Activated gamma-delta T cell treated with Interleukin-2 at 50 U/mL for 16 hours (primary cell): ENCODE measurements at places on chromosomes 2 and 18.
A peak's percentile ranks its signal among the peaks of the same experiment; 100 is the strongest.

DNA sequence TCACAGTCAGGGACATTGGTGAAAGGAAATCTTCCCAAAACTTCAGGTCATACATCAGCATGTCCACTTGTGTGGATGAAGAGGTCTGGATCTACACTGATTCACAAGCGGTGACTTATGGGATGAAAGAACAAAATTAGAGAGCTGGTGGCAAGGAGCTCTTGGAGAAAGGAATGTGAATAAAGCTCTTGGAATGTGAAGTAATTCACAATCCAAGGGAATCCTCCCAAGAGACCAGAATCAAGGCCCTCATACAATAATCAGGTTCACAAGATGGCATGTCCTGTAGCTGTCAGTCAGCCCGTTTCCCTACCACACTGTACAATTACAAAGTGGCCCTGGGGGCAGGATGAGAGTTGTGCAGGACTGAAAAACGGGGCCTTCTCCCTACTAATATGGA, 96.2 kb downstream of the MRPS9 start:
- no peak for DNase-seq

- no peak for DNase-seq
Observed at GRCh38 chr2:145184741-145185651, 665.1 kb upstream of the ZEB2 start.

DNA sequence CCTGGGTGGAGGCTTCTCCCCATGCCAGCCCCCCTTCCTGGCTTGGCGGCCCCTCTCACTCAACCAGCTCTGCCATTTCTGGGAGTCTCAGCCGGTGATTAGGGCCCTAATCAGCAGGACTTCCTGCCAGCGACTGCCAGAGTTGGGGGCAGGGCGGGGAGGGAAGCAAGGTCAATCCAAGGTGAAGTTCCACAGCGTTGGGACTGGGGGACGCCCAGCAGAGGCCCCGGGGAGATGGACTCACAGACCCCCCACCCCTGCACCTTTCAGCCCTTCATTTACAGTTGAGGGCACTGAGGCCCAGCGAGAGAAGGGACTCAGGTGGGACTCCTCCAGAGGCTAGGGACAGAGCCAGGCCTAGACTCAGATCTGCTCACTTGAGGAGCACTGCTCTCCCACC, 65.3 kb downstream of the TNS1 start:
- no peak for DNase-seq

GRCh38 chr2:63861220-63861822, 19.6 kb downstream of the UGP2 start:
- peak; percentile 55 for DNase-seq

GRCh38 chr2:166404831-166405568, 29.3 kb upstream of the SCN9A start:
- no peak for DNase-seq

DNA sequence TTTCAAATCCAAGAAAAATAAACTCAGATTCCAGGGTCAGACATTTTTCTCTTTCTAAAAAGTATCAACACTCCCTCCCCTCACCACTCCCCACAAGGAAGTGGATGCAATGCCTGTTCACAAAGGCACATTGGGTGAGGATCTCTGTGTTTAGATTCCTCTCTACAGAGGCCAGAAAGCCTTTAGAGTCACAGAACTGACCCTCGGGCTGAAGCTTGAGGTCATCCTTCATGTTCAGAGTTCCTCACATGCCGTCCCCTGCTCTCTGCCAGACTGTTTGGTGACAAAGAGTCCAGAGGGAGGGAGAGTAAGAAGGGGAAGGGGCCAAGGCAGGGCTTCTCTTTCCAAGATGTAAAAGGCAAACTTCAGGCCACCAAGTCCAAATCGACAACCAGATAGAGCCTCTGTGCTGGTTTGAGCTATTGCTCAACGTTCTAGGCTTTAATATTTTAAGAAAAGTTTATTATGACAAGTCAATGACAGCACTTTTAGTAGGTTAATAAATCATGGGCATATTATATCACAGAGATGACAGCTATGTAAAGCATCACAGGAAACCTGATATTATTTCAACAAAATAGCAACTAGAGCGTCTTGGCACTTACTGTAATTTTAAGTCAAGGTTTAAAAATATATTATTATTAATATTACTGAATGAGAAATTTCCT, 269.4 kb downstream of the ETAA1 start:
- no peak for DNase-seq

DNA sequence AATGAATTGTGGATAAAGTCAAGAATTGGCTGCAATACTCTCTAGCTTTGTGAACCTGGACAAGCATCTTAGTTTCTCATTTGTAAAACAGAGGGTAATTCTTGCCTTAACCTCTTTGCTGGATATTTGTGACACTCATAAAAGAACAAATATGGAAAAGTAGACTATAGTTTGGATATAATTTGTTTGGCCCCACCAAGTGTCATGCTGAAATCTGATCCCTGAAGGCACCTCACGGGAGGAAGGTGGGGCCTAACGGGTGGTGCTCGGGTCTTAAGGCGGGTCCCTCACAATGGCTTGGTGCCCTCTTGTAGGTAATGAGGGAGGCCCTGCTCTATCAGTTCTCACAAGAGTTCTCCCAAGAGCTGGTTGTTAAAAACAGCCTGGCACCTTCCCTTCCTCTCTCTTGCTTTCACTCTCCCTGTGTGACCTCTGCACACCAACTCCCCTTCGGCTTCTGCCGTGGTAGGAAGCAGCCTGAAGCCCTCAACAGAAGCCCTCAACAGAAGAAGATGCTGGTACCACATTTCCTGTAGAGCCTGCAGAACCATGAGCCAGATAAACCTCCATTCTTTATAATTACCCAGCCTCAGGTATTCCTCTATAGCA, 37.4 kb downstream of the ARL4C start:
- peak; percentile 31 for DNase-seq

- DNase-seq = no peak
Observed at GRCh38 chr2:237056287-237056875, 29.3 kb upstream of the COPS8 start.

GRCh38 chr2:12211326-12212175, 465.1 kb downstream of the LPIN1 start:
- DNase-seq = no peak

GRCh38 chr2:191846515-191847476, at the start of gene CAVIN2:
TSS of gene CAVIN2 (minus strand) at chr2:191847088. CDS start at chr2:191846925, 163 bp downstream.
- DNase-seq = no peak

- no peak for DNase-seq
Observed at GRCh38 chr18:48230467-48231113, 178.6 kb downstream of the ZBTB7C start.

DNA sequence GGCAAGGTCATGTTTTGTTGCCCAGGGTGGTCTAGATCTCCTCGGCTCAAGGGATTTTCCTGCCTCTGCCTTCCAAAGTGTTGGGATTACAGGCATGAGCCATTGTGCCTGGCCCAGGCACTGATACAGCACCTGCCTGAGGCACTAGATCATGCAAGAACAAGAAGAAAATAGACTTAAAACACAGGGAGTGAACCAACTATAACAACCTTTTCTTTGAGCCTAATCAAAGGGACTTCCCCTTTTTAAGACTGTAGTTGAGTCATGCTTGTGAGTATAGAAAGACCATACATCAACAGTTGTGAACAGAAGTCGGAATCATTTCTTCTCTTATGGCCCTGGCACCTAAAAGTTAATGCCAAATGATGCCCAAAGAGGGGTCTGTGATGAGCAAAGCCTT, 47.9 kb upstream of the MAPRE2 start:
- no peak for DNase-seq

DNA sequence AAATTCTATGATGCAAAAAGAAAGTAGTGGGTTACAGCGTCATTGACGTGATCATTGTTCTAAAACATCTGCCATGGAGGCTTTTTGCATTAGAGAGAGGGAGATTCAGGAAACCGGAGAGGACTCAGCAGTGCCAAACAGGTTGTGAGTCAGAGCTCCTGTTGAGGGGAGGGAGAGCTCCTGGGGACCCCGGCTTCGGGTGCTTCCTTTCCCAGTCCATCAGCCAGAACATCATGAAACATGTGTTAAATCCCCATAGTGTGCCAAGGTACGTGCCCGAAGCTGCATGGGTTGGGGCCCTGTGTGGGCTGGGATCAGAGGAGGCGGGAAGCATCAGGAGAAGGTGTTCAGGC, 791 bp upstream of the CYRIA start:
- DNase-seq = no peak

GRCh38 chr2:101921319-101921952, 70.3 kb upstream of the IL1R2 start:
- DNase-seq = no peak

DNA sequence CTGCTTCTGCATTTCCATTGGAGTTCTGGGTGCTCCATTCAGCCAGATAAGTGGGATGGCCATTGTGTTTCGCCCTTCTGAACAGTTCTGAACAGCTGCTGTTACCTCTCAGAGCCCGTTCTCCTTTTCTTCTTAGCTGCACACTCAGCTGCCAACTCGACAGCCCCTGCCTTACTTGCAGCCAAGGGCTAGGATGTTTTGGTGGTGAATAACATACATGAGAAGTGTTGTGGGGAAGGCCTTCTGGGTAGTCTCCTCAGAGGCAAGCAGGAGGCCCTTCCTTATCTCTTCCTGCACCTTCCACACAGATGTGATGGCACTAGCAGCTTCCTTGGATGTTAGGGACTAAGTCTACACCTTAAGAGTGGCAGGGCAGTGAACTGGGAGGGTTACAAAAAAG, 138.4 kb upstream of the NOSTRIN start:
- DNase-seq = no peak

DNA sequence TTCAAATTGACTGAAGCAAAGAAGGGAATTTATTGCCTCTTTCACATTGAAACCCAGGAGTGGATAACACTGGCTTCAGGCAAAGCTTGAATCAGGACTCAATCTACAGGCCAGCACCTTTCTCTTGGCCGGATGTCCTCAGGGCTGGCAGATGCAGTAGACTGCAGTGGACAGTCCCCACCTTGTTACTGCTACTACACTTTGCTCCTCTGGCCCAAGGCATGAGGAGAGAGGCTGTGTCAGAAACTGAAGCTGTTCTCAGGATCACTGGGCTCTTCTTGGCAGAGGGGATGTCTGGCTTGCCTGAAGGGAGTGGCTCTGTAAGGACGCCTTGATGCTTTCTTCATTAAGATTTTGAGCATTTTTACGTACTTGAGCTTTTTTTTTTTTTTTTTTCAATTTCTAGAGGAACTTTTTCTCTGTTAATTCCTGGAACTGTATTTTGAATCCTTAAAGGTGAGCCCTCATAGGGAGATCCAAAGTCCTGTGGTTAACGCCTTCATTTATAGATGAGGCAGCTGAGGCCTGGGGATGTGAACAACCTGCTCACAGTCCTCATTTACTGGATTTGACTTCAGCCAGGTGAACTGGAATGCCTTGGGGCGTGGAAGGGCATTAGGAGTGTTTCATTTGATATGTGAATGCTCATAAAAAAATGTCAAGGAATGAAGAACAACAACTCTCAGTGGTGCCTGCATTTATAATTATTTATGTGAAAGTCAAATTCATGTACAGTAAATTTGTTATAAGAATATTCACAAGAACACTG, 36.6 kb downstream of the CASP10 start:
- no peak for DNase-seq

DNA sequence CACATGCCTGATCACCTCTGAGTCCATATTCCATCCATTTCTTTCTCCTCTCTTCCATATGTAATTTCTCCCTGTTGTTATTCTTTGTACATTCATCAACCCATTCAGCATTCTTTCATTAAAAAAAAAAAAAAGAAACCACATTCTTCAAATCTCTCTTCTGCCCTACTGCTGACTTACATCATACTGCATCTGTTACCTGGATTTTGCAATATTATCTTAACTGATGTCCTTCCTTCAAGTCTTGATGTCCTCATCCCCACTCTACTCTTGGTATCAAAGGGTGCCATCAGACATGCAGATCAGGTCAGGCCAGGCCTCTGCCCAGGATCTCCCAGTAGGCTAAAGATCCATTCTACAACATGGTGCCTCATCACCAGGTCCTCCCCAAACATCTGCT, 90.6 kb downstream of the SGPP2 start:
- no peak for DNase-seq

DNA sequence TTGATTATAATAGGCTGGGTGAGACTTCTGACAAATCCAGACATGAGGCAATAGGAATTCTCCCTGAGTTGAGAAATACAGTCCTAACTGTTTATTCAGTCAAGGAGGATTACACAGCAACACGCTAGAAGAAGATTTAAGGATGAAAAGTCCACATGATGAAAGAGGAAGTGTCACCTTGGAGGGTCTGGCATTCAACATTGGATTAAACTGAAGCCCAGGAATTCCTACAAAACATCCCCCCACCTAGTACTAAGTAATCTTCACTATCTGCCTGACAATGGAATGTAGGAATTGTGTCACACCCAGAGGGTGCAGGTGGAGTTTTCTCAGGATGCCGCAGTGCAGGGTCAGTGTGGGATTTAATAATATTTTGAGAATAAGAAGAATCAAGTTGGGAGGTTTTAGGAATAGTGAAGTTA, 142.4 kb downstream of the SOCS6 start:
- no peak for DNase-seq

- DNase-seq = no peak
Observed at GRCh38 chr2:148742373-148742772, 97.8 kb downstream of the EPC2 start.

- DNase-seq = no peak
Observed at GRCh38 chr2:205614965-205615364, 67.3 kb upstream of the NRP2 start.

GRCh38 chr2:137173463-137173862, 408.1 kb downstream of the THSD7B start:
- no peak for DNase-seq

GRCh38 chr2:218370410-218371063, 11.5 kb upstream of the SLC11A1 start:
- DNase-seq = no peak

DNA sequence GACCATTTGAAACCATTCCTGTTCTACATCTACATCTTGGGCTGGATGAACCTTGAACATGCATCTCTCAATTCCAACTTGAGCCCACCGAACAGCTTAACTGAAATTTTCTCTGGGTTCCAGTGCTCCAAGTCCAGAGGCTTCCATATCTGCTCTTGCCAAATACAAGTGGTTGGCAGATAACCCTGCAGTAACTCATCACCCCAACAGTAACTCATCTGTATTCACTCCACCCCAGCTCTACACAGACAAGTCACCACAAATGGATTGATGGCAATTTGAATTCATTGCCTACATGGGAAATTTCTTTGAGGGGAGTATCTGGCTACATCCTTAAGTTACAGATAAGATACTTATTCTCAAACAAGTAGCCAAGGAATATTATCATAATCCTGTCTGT, 502.4 kb upstream of the TNP1 start:
- DNase-seq = no peak

- no peak for DNase-seq
Observed at GRCh38 chr2:200786423-200786822, 25.3 kb upstream of the BZW1 start.
